ENCODE measurements at places on chromosomes 12 and 14.
A peak's percentile ranks its signal among the peaks of the same experiment; 100 is the strongest.

DNA sequence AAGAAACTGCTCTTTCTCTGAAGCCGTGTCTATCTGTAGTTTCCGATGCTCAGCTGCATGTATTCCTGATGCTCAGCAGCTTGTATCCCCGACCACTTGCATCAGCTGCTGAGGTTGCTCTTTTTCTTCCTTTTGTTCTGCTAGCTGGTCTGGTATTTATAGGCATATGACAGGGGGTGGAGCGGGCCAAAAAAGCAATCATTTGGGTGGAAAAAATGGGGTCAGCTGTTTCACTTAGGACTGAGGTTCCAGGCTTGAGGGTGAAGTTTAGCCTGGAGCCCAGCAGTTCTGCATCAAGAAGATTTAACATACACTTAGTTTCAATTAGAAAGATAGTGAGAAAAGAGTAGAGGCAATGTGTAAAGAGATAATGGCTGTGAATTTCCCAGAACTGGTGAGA is 23.6 kb upstream of the AMN1 start:
- DNase-seq, result no peak

DNA sequence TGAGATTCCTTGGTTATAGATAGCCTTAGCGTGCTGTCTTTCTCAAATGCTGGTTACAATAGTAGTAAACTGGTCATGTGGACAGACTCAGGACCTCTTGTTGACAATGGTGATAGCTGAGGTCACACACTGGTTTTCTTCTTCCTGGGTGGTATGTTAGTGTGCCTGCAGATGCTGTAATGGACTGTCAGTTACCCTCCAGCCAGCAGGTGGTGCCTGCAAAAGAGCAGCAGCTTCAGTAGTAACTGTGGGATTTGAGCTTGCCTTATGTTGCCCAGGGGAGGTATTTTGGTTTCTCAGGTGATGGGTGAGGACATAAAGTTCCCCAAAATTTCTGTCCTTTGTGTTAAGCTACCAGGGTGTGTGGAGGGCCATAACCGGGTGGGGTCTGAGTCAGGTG is 33.7 kb upstream of the SCAF11 start:
- no peak for DNase-seq

GRCh38 chr12:62763861-62764645 is 170.9 kb downstream of the PPM1H start:
- peak; percentile 56 for DNase-seq

DNA sequence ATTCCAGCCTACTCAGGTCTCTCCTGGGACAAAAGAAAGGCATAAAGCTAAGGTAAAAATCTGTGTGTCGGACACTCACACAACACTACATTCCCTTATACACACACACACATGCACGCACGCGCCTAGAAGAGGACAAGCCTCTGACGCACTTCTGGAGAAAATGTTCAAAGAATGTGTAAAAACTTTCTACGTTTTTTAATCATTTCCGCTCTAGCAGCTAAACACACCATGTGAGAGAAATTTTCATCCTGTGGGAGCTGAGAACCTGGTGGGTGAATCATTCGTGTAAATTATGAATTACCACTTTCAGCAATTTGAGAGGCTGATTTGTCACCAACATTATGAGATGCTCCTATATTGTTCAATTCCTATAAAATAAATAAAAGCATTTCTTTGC is 494.5 kb downstream of the TMEM132D start:
- DNase-seq, result no peak

- DNase-seq, result peak; percentile 4
Observed at GRCh38 chr12:85007836-85008235, 28.2 kb downstream of the TSPAN19 start.

DNA sequence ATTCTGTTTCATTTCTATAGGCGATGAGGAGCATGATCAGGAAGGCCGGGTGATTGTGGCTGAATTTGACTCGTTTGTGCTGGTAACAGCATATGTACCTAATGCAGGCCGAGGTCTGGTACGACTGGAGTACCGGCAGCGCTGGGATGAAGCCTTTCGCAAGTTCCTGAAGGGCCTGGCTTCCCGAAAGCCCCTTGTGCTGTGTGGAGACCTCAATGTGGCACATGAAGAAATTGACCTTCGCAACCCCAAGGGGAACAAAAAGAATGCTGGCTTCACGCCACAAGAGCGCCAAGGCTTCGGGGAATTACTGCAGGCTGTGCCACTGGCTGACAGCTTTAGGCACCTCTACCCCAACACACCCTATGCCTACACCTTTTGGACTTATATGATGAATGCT is 1.9 kb downstream of the APEX1 start:
- DNase-seq, result no peak

DNA sequence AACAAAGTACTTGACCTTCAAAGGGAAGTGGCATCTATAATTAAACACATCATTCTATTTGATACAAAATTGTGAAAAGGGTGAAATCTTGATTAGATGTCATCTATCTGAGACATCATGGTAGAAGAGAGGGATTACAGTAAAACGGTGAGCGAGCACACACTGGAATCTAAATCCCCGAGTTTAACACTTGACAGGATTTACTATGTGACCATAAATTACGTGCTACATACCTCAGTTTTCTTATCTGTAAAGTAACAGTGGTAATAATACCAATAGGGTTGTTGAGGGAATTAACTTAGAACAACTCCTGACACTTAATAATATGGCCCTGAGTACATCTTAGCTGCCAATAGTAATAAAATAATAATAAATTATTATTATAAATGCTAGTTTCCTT is 13.3 kb downstream of the USP44 start:
- DNase-seq, result no peak

GRCh38 chr14:69268223-69268622 is 8.3 kb downstream of the GALNT16 start:
- DNase-seq, result no peak

GRCh38 chr12:74889073-74889472 is 320.6 kb downstream of the KCNC2 start:
- no peak for DNase-seq

DNA sequence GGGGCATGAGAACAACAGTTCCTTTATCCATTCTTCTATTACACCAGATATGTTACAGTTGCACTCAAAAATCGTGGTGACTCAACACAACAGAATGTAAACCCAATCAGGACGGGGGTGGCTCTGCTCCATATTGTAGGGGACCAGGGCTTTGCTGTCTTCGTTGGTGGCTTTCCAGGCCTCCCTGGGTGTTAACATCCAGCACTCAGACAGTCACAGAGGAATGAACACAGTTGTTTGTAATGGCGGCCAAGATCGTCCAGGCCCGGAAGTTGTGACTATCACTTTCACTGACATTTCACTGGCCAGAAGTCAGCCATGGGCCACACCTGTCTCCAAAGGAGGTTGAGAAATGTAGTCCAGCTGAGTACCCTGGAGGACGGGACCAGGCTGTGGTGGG is 204.1 kb downstream of the CACNA1C start:
- DNase-seq, result peak; percentile 80

DNA sequence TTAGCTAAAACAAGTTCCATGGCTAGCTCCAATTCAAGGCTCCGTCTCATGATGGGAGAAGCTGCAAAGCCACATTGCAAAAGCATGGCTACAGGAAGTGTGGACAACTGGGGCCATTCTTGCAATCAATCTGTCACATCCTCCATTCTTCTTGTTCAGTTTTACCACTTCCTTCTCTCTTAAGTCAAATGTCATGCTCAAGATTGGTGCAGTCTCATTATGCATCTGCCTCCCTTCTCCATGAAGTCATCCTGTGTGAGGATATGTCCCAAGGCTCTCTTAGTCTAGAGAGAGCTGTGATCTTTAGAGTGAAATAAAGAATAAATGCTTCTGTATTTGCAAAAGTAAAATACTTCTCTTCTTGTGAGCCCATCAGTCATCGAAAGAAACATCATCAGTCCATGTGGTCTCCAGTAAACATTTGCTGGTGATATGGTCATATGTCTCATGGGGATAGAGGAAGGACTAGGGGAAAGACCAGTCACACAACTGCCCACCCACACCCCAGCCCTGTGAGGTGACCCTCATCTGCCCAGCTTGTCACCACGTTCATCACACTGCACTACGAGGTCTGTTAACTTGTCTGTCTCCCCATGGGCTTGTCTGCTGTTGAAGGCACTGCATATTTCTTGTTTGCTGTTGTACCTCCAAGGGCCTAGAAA is 303.0 kb downstream of the NUAK1 start:
- no peak for DNase-seq

GRCh38 chr14:60204843-60205774 is 39.9 kb upstream of the DHRS7 start:
- no peak for DNase-seq

GRCh38 chr12:19440019-19440858 is 947 bp downstream of the AEBP2 start:
- DNase-seq, result peak; percentile 42

DNA sequence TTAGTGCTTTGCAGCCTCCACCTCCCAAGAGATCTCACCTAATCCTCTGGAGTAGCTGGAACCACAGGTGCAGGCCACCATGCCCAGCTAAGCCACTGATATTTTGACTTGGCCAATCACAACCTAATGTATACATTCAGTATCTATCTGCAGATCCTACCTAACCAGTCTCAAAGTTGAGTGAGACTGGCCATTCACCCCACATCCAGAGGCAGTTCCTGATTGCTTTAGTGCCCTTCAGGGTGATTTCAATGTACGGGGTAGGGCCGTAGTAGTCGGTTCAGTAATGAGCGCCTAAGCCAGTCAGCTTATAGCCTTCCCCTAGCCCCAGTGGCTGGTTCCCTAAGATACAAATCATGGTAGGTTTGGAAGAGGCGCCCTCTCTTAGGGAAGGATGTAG is 27.4 kb upstream of the FBXO34 start:
- no peak for DNase-seq

DNA sequence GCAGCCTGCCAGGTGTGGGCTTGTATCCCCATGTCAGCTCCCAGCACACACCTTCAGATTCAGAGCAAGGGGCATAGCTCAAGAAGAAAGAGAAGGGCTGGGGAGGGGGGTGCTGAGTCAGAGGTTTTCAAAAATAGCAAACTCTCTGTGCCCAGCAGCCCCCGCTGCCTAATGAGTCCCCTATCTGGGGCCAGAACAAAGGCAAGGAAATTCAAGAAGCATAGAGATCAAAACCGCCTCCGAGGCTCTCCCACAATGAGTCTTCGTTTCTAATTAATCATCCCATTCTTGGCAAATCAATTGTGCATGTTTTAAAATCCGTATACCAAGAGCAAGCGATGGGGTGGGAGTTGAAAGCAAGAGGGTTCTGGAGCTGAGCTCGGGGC is 19.5 kb upstream of the CMKLR1 start:
- peak; percentile 2 for DNase-seq

DNA sequence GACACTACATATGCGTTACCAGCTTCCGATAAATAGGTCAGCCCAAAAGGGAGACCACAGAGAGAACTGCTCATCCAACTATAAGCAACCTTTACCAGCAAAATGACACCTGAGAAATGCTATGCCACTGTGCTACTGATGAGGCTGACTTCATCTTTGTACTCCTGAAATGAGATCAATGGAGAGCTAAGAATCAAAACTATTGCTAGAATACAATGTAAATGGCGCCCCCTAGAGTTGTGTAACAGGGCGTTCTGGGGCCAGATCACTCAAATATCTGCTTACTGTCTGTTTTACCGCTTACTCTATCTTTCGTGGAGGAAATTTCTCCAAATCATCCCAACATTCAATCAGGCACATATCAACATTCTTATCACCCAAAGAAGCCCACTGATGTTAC is 4.6 kb downstream of the ZNF384 start:
- DNase-seq, result peak; percentile 28

GRCh38 chr14:76034566-76034965 is 49.0 kb downstream of the IFT43 start:
- DNase-seq, result no peak

GRCh38 chr14:72332871-72333270 is 400.6 kb downstream of the RGS6 start:
- DNase-seq, result no peak

GRCh38 chr14:30020271-30020670 is 92.6 kb upstream of the PRKD1 start:
- no peak for DNase-seq

DNA sequence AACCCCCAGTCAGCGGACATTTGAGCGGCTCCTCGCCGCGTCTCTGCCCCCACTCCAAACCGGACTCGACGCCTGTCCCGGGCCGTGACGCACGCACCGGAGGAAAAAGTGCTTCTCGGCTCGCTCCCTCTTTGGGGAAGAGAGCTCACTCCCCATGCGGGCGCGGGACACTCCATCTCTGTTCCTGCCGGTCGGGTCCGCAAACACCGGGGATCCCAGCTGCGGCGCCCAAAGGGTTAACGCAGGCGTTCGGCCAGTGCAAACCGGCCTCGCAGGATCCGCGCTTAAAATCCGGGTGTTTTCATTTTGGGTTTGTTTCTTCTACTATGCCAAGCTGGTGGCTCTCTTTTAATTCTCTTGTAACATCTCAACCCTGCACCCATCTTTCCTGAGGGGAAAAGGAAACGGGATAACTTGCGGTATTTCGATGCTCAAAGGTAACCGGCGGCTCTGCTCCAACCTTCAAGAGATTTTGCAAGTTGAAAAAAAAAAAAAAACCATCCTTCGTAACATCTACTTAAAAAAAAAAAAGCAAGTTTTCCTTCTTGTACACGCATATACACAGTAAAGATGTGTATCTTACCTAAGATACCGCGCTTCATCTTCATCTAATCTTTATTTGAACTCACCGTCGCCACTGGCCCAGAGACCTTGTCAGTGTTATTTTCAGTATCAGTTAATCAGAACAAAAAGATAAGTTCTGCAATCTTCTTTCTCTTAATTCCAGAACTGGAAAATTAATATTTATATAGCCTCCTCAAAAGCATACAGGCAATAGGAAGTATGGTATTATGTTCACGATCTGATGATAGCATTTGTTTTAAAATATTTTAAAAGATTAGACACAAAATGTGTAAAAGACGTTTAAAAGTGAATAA is 1.6 kb upstream of the ATP2B1 start:
- DNase-seq, result peak; percentile 45

DNA sequence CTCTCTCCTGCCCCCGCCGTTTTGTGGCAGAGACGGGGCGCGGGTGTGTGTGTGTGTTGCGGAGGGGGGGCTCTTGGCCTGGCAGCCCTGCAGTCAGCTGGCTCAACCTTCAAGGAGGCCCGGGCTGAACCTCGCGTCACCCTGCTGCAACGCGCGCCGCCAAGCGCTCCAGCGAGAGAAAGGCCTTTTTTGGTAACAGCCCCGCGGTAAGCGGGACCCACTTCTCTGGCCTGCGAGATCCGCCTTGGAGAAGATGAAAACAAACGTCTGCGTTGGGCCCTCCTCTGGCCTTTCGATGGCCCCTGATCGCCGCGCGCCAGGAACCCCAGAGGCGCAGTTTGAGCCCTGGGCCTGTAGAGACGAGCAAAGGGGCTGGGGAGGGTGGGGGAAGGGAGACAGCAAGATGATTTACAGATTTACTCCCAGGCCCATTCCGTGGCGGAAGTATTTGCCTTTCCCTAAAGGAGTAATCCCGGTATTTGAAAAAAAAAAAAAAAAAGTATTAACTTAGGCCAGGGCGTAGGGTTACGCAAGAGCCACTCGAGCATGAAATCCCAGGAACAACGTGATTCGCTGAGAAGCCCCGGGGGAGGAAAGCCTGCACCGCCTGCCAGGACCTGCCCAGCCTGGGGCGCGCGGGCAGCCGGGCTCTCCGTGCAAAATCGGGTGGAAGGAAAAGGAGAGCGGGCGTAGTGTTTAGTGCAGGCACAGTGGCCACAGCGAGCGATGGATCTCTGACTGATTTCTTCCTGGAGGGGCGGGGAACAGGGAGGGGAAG is 4.5 kb upstream of the IRF2BPL start:
- DNase-seq, result peak; percentile 99

- peak; percentile 41 for DNase-seq
Observed at GRCh38 chr14:102917469-102918211, 4.8 kb upstream of the AMN start.

- DNase-seq, result no peak
Observed at GRCh38 chr14:105256292-105256960, 8.1 kb downstream of the BTBD6 start.

GRCh38 chr14:94738751-94739150 is 31.2 kb downstream of the GSC start:
- DNase-seq, result peak; percentile 23

GRCh38 chr12:57996520-57996919 is 55.2 kb downstream of the ATP23 start:
- DNase-seq, result no peak

Measured in fibroblast of upper back skin (primary cell).